T-helper 1 cell treated with Interleukin-12 subunit alpha and Interleukin-12 subunit beta and Interleukin-4 antibody, amounts not matched to agents 30 ng/mL and 1 ng/mL, for 36 hours (primary cell): ENCODE measurements at places on chromosomes 4 and X. TPM values are rescaled to one million over a fixed set of nuclear protein-coding genes. Genes with fewer than 3 reads are reported as not detected.

The FDCSP gene
- not detected in 2 replicates for total RNA-seq

The PRR32 gene
- total RNA-seq = not detected in 2 replicates

The ASMTL gene
- total RNA-seq = 56.6 and 58.7 TPM in 2 replicates

The MAP7D3 gene
- total RNA-seq = 16.4 and 17.2 TPM in 2 replicates

The SCRG1 gene
- total RNA-seq = not detected in 2 replicates

The CNKSR2 gene
- total RNA-seq = 4.8 and 6.5 TPM in 2 replicates

The TIGD4 gene
- total RNA-seq = 0.22 and 0.34 TPM in 2 replicates

The CDS1 gene
- total RNA-seq = 0.05 TPM in 2 replicates

The DCLK2 gene
- 0.05 and 0.15 TPM in 2 replicates for total RNA-seq

The OCRL gene
- total RNA-seq = 2.4 and 2.6 TPM in 2 replicates

The CTAG1B gene
- not detected in 2 replicates for total RNA-seq

The NWD2 gene
- total RNA-seq = not detected in 2 replicates

The KCND1 gene
- 5.0 and 6.3 TPM in 2 replicates for total RNA-seq

The CXorf49 gene
- total RNA-seq = not detected in 2 replicates

The HAND2 gene
- not detected in 2 replicates for total RNA-seq

The THOC2 gene
- 78.8 and 79.3 TPM in 2 replicates for total RNA-seq

The UGT2A2 gene
- total RNA-seq = not detected in 2 replicates

The ANTXR2 gene
- total RNA-seq = 102 and 107 TPM in 2 replicates

The NEXMIF gene
- 0.42 and 0.49 TPM in 2 replicates for total RNA-seq

The BTC gene
- not detected in 2 replicates for total RNA-seq

The SERTM2 gene
- not detected in 2 replicates for total RNA-seq

The SMARCAD1 gene
- 33.8 and 36.4 TPM in 2 replicates for total RNA-seq

The SMIM31 gene
- total RNA-seq = not detected in 2 replicates

The TCEAL6 gene
- not detected in 2 replicates for total RNA-seq

The MAGEA10 gene
- not detected in 2 replicates for total RNA-seq

The PPARGC1A gene
- not detected in 2 replicates for total RNA-seq

The CSAG1 gene
- total RNA-seq = not detected in 2 replicates

The POF1B gene
- 0.12 and 0.29 TPM in 2 replicates for total RNA-seq

The FAM47B gene
- total RNA-seq = not detected in 2 replicates

The DGAT2L6 gene
- not detected in 2 replicates for total RNA-seq

The PPAT gene
- total RNA-seq = 26.4 and 29.3 TPM in 2 replicates

The CCDC120 gene
- 6.5 and 8.3 TPM in 2 replicates for total RNA-seq

The VCX2 gene
- total RNA-seq = not detected in 2 replicates

The ARMCX4 gene
- total RNA-seq = 2.6 and 3.2 TPM in 2 replicates

The NDST4 gene
- not detected in 2 replicates for total RNA-seq

The AASDH gene
- total RNA-seq = 9.7 and 11.4 TPM in 2 replicates

The ODAPH gene
- 5.9 and 6.0 TPM in 2 replicates for total RNA-seq

The SPANXN3 gene
- total RNA-seq = not detected in 2 replicates

The TKTL2 gene
- not detected in 2 replicates for total RNA-seq

The NR0B1 gene
- total RNA-seq = not detected in 2 replicates

The SMIM10L2A gene
- 0.64 and 0.80 TPM in 2 replicates for total RNA-seq

The GAB3 gene
- 26.4 and 32.1 TPM in 2 replicates for total RNA-seq

The SFRP2 gene
- not detected in 2 replicates for total RNA-seq

The CXCL10 gene
- total RNA-seq = 9.8 and 10.5 TPM in 2 replicates

The PCSK1N gene
- total RNA-seq = 0.56 and 0.78 TPM in 2 replicates
